ENCODE measurements at places on chromosomes 3 and 15.

DNA sequence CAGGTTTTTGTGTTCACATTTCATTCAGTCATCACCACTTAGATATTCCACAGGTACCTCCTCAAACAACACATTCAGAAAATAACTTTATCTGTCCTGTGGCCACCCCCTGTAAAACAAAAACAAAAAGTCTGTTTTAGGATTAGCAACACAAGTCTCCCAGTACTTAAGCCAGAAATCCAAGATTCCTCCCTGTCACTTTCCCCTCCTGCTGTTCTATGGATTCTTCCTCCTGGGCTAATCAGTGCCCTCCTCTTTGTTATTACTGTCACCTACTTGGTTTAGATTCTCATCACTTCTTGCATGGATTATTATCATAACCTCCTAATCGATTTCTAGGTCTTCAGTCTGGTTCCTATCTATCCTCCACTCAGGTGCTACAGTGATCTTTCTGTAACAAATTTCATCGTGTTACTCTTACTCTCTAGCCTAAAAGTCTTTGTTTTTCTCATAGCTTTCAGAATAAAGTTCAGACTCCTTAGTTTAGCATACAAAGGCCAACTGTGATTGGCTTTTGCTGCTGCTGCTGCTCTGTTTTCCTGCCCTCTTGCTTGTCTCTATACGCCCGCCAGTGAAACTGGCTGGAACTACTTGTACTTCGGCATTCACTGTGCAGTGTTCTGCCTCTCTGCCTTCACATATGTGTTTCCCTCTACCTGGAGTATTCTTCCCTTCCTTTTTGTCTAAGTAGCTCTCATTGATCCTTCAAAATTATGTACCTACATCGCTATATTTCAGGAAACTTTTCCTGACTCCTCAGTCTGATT lies 32.2 kb downstream of the PPP2R3A start:
- no peak for DNase-seq

GRCh38 chr3:141074529-141074928 lies 23.4 kb downstream of the SPSB4 start:
- no peak for DNase-seq

DNA sequence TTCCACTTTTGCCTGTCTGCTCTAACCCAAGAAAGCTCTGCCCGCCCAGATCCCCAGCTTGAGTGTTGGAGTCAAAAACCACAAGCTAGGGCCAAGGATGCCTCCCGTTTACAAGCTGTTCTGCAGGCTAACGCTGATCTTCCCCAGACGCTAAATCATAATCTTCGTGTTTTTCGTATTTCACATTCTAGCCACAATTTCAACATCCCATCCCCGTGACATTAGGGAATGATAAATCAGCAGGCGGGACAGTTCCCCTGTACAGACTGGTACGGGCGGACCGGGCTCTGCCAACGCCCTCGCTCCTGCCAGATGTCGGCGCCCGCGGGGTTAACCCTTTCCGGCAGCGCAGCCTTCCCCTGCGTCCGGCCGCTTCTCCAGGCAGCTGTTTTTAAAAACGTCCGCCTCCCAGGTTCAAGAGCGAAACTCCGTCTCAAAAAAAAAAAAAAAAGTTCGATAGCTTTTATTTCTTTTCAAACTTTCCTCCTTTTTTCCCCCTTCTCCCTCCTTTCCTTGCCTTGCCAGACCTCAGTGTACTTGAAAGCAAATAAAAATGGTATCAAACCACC lies 81.0 kb upstream of the BNC1 start:
- DNase-seq = no peak

DNA sequence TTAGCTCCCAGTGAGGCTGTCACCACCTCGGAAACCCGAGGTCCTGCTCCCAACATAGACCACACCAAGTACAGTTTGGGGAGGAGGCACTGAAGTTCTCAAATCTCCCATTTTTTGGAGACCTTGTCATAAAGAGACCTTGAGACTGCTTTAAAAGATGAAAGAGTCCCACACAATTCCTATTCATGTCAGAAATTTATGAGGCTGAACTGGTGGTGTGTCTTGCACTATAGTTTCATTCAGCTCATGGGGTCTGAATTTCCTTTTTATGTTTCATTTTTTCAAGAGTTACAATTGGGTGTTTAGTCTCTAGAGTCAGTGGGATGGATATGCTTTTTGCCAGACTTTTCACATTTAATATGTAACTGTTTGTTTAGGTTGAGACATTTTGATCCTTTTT lies 318.1 kb upstream of the LRRFIP2 start:
- DNase-seq = no peak

DNA sequence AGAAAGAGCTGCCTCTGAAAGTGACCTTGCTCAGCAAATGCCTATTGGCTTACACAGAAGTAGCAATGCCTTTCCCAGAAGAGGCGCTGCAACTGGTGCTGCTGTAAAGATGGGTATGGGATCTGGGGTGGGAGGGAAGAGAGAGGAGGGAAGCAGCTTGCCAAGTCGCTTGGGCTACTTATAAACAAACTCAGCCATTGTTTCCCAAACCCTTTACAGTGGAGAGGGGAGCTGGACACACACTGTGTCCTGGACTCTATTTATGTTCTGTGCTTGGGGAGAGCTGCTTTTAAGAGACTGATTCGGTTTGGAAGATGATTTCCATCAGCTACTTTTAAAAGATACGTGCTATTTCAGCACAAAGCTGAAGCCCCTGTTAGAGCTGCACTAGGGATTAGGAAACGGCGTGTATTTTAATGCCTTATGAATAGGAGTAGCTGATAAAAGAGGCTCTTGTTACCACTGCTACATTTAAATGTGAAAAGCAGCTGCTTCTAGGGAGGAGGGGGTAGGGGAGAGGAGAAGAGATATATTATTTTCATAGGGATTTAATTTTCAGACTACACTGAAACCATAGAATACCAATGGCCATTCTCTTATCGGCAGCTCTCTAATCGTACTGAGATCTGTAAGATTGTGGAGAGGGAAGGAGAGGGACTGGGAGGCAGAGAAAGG lies 440.6 kb downstream of the MCTP2 start:
- no peak for DNase-seq

GRCh38 chr3:105976196-105976595 lies 107.4 kb upstream of the CBLB start:
- no peak for DNase-seq

DNA sequence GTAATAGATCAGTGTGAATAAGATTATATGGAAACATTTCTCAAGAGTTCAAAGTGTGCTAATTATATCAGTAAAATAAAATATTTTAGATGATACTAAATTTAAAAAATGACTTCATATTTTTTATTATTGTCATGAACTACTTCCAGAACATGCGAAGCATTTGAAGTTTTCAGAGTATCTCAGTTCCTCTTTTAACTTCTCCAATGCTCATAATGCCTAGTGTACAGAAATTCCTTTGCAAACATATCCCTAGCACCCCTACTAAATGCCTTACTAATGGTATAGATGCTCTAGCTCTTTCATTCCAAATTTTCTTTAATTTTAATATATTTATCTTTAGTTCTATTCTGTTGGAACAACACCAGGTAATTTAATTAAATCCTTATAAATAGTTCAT lies 580.4 kb downstream of the CADM2 start:
- no peak for DNase-seq

DNA sequence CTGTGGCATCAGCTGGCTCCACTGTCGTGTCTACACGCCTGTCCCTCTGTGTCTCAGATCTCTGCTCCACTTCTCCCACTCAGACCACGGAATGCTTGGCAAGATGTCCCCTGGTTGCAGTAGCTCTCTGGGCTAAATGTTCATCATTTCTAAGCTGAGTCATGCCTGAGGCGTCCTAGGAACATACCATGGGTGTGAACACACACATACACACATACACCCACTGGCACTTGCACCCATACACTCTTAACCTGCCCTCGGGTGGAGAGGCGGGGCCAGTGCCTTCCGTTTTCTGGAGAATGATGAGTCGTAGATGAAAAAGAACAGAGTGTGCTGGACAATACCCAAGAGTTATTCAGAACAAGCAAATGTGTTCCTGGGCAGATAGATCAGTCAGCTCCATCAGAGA lies 72.4 kb downstream of the SENP2 start:
- no peak for DNase-seq

- DNase-seq = no peak
Observed at GRCh38 chr3:73624821-73625665, at the start of gene PDZRN3. PDZRN3 (minus strand) TSS chr3:73624941.

GRCh38 chr15:70348581-70349344 lies 251.0 kb upstream of the TLE3 start:
- no peak for DNase-seq

- DNase-seq = no peak
Observed at GRCh38 chr3:167750272-167750971, 14.9 kb downstream of the SERPINI1 start.

- no peak for DNase-seq
Observed at GRCh38 chr3:198106265-198106664, 146.2 kb downstream of the LMLN start.

DNA sequence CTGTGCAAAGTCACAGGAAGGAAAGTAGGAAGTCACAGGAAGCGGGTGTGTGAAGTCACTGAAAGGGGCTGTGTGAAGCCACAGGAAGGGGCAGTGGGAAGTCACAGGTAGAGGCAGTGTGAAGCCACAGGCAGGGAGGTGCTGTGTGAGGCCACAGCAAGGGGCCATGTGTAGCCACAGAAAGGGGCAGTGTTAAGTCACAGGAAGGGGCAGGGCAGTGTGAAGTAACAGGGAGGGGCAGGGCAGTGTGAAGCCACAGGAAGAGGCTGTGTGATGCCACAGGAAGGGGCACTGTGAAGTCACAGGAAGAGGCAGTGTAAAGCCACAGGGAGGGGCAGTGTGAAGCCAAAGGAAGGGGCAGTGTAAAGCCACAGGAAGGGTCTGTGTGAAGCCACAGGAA lies 36.5 kb downstream of the GASK1A start:
- no peak for DNase-seq

- DNase-seq = no peak
Observed at GRCh38 chr15:70524470-70524869, 238.9 kb downstream of the UACA start.

- DNase-seq = no peak
Observed at GRCh38 chr15:85621094-85621493, 173.6 kb downstream of the KLHL25 start.

DNA sequence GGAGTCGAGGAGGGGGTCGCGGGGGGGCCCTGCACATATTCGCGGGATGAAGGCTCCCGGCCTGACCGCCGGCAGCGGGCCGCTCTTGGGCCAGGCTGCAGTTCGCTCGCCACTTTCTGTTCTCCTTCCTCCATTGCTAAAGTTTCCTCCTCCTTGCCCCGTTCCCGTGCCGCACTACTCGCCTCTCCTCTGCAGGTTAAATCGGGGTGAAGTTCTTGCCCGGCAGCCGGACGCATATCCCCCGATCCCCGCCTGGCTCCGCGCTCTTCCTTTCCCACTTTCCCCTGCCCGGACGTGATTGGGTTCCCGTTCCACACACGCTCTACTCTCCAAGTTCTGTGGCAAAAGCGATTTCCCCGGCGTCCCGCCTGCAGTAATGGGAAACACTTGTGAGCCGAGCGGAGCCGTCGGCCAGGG lies 556 bp downstream of the CRYBG3 start:
- no peak for DNase-seq

DNA sequence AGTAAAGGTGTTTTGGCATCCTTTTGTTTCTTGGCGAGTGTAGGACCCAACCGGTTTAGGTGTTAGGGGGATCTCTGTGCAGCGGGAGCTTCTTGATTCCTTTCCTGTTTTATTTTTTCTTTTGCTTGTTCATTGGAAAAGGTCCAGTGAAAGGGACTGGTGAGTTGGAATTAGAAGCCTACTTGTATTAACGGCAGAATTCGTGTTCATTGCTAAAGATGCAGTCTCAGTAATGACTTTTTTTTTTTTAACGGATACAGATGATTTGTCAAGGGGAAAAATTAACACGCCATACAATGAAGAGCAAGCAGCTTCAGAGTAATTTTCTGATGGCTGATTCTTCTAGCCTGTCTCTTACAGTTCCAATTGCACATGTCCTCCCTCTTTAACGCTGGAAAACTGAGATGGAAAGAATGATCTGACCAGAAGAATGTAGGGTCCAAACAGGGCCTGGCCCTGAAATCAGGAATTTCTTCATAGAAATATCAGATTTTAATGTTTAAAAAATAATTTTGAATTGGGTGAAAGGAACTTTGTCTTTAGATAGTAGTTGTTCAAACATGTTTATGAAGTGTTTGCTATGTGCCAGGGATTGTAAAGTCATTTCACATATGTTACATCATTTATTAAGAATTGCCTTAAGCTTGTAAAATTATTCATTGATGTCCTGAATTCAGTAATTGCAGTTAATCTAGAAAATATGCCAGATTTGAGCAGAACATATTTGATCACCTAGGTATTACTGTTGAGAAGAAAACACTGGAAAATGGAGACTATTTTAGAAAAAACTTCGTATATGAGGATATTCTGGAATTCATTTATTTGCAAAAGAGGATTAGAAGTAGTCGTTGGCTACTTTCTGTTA lies 1.4 kb downstream of the MAPK6 start:
- no peak for DNase-seq

- DNase-seq = no peak
Observed at GRCh38 chr3:118262800-118263402, 771.7 kb downstream of the IGSF11 start.

GRCh38 chr15:72009222-72009621 lies 108.7 kb downstream of the MYO9A start:
- no peak for DNase-seq

- DNase-seq = no peak
Observed at GRCh38 chr3:134359121-134360010, 14.9 kb downstream of the AMOTL2 start.

DNA sequence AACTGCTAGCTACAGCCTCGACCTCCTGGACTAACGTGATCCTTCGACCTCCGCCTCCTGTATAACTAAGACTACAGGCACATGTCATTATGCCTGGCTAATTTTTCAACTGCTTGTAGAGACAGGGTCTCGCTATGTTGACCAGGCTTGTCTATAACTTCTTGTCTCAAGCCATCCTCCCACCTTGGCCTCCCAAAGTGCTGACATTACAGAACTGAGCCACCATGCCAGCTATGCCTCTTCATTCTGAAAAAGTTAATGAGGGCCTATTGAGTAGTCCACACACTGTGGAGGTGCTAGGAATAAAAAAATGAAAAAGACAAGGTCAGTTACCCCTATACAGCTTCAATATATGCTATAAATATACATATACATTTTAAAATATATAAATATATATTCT lies 18.3 kb upstream of the EPHA6 start:
- no peak for DNase-seq

- peak; percentile 16 for DNase-seq
Observed at GRCh38 chr3:10248984-10249748, 907 bp downstream of the TATDN2 start.

GRCh38 chr3:148455098-148455497 lies 242.6 kb upstream of the AGTR1 start:
- DNase-seq = no peak

DNA sequence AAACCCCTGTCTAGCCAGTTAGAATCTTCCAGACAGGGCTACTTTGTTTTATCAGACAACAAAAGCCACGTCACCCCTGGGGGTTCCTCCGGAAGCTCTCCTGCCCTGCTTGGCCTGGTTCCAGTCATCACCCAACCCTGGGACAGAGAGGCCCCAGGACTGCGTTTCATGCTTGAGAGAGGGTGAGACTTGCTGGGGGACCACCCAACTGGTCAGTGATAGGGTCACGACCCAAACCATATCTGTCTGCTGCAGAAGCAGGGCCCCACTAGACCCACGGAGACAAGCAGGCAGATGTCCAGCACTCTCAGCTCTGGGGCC lies 1.2 kb downstream of the NT5DC2 start:
- no peak for DNase-seq

- no peak for DNase-seq
Observed at GRCh38 chr3:194766845-194767244, 81.2 kb downstream of the FAM43A start.

- DNase-seq = no peak
Observed at GRCh38 chr15:26359855-26360254, 413.0 kb downstream of the GABRB3 start.

GRCh38 chr3:58351920-58352319 lies 19.2 kb downstream of the PXK start:
- DNase-seq = no peak

Measured in stimulated activated CD4-positive, alpha-beta T cell treated with anti-CD3 and anti-CD28 coated beads, TNF-alpha, amount 100 ng/mL, for 1 hour (primary cell).